ENCODE measurements at places on chromosomes 12 and 14.

- DNase-seq: no peak
Measured at GRCh38 chr14:69632164-69632563, 20.8 kb downstream of the SUSD6 start.

DNA sequence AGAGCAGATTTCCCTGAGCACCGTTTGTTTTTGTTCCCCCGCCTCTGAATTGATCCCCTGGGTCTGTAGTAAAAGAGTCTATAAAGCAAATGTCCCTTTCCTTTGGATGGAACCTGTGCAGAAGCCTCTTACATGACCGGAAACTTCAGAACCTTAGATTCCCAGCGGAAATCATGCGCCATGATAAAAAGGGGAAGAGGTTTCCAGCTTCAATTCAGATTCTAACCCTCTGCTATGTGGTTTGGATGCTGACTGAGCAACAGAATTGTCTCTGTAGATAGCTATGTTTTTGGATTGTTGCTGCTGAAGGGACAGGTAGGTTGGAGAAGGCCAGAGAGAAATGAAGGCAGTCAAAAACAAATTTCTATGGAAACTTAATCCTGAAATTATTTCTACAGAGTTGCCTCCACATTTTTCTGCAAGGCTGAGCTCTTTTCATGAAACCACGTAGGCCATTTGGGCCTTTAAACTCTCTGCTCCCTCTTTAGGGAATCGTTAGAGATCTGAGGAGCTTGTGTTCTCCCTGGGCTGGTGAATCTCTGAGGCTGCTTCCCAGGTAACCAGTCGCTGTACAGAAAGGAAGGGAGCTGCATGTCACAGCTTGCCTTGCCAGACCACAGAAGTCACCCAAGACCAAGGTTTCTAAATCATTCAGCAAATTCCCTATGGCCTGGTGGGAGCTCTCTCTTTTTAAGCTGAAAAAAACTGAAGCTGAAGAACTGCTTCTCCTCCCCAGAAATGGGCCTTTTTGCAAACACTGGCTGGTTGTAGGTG is 28.7 kb upstream of the OR10P1 start:
- no peak for DNase-seq

DNA sequence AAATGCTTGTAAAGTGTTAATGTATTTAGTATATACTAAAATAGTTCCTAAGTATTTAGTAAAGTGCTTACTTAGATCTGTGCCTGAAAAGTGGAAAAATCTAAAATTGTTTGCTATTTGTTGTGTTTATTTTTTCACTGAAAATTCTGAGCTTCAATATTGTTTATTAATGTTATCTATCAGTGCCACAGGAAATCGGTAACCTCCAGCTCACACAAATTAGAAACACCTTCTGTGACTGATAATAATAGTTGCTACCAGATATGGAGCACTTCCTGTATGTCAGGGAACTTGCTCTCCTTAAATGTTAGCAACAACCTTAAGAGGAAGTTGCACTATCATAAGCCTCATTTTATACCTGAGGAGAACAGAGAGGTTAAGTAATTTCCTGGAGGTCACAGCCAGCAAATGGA is 723 bp upstream of the LRP10 start:
- no peak for DNase-seq

DNA sequence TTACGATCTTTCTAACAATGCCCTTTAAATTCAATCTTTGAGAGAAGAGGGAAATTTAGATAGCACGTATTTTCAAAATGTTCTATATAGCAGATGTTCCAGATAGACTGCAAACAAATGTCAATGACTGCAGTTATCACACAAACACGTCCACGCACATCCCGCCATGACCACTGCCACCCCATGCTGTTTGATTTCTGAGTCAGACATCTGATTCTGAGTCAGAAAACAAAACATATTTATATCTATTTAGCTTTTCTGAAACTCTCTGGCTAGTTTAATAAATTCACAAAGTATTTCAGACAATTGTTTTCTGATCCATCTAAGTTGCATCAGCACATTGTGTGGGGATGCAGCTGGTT is 105.9 kb upstream of the BCAT1 start:
- no peak for DNase-seq

DNA sequence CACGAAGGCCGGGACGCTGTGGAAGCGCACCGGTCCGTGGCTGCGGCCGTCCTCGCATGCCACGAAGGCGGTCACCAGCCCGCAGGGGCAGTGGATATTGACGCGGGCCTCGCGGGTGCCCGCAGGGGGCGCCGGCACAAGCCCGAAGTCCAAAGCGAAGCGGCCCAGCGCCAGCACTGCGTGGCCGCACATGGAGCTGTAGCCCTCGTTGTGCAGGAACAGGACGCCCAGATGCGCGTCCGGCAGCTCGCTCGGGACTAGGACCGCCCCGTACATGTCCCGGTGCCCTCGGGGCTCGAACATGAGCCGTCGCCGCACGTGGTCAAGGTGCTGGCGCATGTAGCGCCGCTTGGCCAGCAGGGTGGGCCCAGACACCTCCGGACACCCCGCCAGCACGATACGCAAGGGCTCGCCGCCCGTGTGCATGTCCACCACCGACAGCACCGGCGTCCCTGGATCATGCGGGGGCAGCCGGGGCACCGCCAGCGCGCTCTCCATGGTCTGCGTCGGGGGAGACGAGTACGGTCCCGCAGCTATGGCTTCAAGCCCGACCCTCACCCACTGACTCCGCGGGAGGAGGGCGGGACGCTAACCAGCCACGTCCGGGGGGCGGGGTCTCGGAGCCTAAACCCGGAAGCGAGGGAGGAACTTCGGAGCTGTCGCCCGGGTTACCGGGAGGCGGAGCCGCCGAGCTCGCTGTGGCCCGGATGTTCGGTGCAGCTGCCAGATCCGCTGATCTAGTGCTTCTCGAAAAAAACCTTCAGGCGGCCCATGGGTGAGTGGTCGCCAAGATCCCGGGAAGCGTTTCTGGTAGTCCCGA is at the start of the genes JKAMP and L3HYPDH:
Gene JKAMP, plus strand, starts transcription at position 699 of the 820 bp plus-strand sequence. Its CDS starts 73 bp downstream, at position 772.
Gene L3HYPDH, minus strand, starts transcription at position 590 of the 820 bp plus-strand sequence. Its CDS starts 92 bp downstream, at position 498.
- DNase-seq: peak; percentile 94

DNA sequence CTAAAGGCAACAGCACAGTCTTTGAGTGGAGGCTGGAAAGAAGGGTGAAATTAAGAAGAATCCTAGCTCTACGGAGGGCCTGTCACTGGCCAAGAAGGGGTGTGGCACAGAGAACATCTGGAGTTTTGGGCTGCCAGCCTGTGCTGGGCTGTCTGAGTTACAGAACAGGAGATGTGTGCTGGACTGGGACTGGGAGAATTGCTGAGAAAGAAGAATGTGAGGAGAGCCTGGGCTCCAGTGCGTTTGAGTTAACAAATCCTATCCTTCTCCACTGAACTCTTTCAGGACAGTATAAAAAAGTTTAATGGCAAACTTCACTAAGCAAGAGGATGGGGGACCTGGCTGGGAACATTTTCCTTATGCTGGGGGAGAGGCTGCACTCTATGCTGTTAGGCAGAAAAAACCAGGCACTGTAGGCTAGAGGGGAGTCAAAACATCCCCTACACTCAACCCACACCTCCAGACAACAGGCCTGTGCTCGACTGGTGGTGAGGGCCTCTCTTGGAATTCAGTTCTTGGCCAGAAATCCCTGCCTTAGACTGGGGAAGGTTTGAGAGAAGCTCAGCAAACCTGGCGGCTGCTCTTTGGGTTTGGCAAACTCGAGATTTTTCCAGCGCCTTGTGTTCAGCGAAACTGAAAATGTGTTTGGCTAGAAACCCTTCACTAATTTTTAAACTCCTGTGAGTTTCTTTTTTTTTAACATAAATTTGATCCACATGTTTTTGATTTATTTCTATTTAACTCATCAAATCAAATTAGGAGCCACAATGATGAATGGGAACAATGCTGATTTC is 217.3 kb downstream of the MON2 start:
- peak; percentile 90 for DNase-seq

GRCh38 chr12:109760930-109761921 is 47.6 kb downstream of the FAM222A start:
- no peak for DNase-seq

DNA sequence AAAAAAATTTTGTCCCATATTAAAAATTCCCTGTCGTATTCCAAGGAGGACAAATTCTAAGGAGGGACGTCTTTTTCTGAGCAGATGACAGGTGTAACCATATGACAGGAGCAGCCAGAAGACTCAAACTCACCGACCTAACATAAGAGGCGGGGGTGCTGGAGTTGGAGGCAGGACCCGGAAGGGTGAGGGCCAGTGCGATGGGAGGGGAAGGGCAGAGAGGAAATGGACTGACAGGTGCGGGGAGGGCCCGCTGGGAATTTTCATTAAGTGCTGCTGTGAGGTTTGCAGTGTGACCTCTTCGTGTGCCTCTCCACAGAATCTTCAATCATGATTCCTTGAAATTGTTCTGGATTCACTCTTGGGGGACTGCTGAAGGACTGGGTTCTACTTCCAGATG is 189.4 kb downstream of the NTF3 start:
- no peak for DNase-seq

GRCh38 chr12:49767333-49767732 is 26.0 kb downstream of the TMBIM6 start:
- DNase-seq: no peak

DNA sequence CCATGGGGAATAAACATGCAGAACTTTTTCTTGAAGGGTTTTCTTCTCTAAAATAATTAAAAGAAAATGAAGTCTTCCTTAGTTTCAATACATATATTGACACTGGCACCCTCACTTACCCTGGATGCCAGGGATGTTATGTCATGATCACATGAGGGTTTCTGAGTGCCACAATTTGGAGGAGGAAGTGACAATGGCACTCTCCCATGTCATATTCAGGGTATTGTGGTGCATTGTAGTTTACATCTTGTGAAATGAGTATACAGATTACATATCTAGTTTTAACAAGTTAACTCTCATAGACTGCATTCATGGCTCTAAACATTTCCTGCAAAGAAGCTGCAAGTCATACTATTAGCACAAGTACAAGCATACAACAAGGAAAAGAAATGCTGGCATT is 37.7 kb downstream of the CCDC177 start:
- DNase-seq: no peak

DNA sequence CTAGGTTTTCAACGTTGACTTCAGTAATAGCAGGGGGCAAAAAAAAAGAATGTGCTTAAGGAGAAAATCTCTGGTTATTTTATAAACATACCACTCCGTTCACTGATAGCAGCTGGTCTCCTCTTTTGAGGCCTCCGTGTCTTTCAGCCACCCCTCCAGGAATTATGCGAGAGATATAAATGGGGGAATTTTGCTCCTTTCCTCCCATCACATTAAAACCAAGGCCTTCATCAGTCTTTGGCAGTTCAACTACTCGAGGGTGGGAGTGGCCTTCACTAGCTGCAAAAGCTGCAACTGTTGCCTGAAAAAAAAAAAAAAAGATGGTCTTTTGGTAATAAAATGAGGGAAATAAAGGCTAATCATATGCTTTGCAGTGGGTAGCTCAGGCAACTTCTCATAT is 92.1 kb downstream of the LIN7A start:
- no peak for DNase-seq

DNA sequence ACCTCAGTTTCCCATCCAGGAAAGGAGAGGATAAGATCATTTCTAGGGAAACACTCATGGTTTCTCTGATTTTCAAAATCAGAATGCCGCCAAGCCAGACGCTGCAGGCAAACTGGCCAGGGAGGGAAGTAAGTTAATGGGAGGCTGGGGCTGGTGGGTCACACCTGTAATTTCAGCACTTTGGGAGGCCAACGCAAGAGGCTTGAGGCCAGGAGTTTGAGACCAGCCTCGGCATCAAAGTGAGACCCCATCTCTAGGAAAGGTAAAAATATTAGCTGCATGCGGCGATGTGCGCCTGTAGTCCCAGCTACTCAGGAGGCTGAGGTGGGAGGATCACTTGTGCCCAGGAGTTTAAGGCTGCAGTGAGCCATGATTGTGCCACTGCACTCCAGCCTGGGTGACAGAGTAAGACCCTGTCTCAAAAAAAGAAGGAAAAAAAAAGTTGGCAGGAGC is 587 bp downstream of the SELPLG start:
- DNase-seq: no peak

DNA sequence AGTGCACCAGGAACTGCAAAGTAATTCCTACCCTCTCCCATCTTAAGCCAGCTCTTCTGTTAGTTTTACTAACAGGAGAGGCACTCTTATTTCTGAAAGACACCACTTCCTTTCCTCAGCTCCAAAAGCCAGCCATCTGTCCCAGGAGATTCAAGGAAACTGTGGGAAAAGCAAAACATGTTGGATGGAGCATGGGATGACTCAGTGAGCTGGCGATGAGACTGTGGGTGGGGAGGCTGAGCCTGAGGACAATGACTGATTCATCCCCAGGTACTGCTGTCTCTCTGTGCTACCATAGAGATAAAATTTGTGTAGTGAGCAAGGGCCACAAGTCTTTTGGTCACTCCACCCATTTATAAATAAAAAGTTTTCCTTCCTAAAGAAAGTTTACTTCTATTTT is 141.4 kb downstream of the MYRFL start:
- DNase-seq: peak; percentile 9

GRCh38 chr12:76310110-76310509 is 38.1 kb downstream of the BBS10 start:
- DNase-seq: no peak
